Colonic mucosa (tissue), 4 donors: ENCODE measurements at places on chromosomes 5 and 9. TPM values are rescaled to one million over a fixed set of nuclear protein-coding genes. Genes with fewer than 3 reads are reported as not detected.

DNA sequence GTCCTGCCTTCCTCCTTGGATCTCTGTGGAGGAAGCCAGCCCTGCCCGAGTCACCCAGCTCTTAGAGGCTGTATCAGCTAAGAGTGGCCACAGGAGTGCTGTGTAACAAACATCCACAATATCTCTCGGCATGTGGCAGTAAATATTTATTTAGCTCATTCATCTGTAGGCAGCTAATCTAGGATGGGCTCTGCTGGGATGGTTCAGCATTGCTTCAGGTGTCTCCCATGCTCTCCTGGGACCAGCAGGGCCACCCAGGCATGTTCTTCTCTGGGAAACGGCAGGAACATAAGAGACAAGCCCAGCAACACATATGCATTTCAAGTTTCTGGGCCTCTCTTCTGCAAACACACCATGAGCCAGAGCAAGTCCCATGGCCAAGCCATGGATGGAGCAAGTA lies 56.1 kb downstream of the HRH2 start:
- H3K36me3 ChIP-seq, result no peaks in the 10 kb centered on the region
- DNase-seq, result no peak
- no peaks in the 10 kb centered on the region for H3K27me3 ChIP-seq
- H3K4me3 ChIP-seq, result no peak overlapping the region

DNA sequence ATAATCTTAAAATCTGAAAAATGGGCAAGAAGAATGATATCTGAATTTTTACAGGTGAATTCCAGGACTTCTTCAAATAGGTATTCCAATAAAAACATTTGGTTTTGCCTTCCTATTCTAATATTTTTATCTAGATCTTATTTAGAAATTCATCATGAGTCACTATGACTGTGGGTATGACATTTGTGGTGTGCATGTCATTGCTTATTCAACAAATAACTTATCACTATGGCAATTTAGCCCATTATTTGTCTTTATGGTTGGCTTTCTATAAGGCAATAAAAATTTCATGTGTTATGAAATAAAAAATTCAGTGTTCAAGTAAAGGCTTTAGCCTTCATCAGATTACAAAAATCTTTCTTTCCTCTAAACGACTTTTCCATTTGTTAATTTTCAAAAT lies 1139.6 kb upstream of the NUDT12 start:
- H3K27ac ChIP-seq, result no peak overlapping the region
- no peak overlapping the region for H3K4me3 ChIP-seq
- H3K27me3 ChIP-seq, result no peaks in the 10 kb centered on the region
- H3K4me1 ChIP-seq, result no peaks in the 10 kb centered on the region
- DNase-seq, result no peak

GRCh38 chr5:134525683-134526482 lies 413 bp downstream of the JADE2 start:
- no peaks in the 10 kb centered on the region for H3K27me3 ChIP-seq
- peak; percentile 71 for DNase-seq
- H3K36me3 ChIP-seq, result no peaks in the 10 kb centered on the region
- peak overlapping the region; percentile 91 for H3K27ac ChIP-seq
- peaks cover 11% of the 10 kb centered on the region for H3K4me1 ChIP-seq

- H3K27ac ChIP-seq, result no peak overlapping the region
- H3K27me3 ChIP-seq, result no peaks in the 10 kb centered on the region
- no peak for DNase-seq
- H3K4me1 ChIP-seq, result no peaks in the 10 kb centered on the region
These were observed 453.3 kb upstream of the KLF4 start for GRCh38 chr9:107942856-107943255.

The C5orf34 gene
- 1.9 TPM for total RNA-seq

The CNTNAP3B gene
- total RNA-seq, result 1.1 TPM

GRCh38 chr5:73994963-73995362 lies 369.0 kb downstream of the ARHGEF28 start:
- no peaks in the 10 kb centered on the region for H3K4me1 ChIP-seq
- DNase-seq, result no peak
- no peak overlapping the region for H3K4me3 ChIP-seq
- H3K27ac ChIP-seq, result no peak overlapping the region
